ENCODE measurements at places on chromosomes 5 and 9. TPM values are rescaled to one million over a fixed set of nuclear protein-coding genes. Genes with fewer than 3 reads are reported as not detected.

Gene CSF1R
- 26.4 TPM for total RNA-seq

Gene NSMF
- 1.7 TPM for total RNA-seq

DNA sequence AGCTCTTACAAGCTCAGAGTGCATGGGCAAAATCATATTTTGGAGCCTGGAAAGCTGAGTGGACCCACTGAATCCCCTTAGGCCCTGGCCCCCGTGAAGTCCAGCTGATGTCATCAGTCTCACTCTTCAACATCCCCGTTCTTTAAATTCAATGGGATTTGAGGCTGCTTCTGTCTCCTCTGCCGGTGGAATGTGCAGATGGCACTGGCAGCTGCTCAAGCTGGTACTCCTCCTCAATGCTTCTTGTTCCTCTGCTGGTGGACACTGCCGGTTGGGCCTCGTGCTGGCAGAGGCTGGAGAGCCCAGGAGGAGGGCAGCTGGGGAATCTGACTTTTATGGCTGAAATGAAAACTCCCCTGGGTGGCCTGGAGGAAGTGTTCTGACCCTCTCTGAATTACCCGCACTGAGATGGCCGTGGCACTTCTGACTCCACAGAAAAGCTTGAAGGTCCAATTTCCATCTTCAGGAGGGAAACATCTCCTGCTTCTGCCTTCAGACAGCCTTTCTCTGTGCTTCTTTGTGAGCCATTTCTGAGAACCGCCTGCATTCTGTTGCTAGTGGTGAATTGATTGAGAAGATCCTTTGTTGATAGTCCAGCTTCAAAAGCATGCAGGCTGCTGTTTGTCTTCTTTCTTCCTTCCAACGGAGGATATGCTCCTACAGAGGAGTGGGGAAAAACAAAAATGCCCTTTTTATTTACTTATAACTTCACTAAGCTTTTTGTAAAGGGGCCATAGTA lies 298.9 kb downstream of the TMEM38B start:
- H3K36me3 ChIP-seq, result no peaks in the 10 kb centered on the region
- no peak for DNase-seq
- H3K27me3 ChIP-seq, result no peaks in the 10 kb centered on the region
- H3K27ac ChIP-seq, result no peak overlapping the region
- no peak overlapping the region for H3K4me3 ChIP-seq

Gene CCNO
- total RNA-seq, result not detected

Gene CCL27
- total RNA-seq, result not detected

Gene FRRS1L
- total RNA-seq, result 0.51 TPM

Gene SYK
- total RNA-seq, result 15.4 TPM

Gene NKD2
- 0.09 TPM for total RNA-seq

GRCh38 chr5:135269931-135270421 lies 129.1 kb downstream of the MACROH2A1 start:
- no peak overlapping the region for H3K27ac ChIP-seq
- H3K27me3 ChIP-seq, result no peaks in the 10 kb centered on the region
- no peaks in the 10 kb centered on the region for H3K36me3 ChIP-seq
- H3K4me1 ChIP-seq, result no peaks in the 10 kb centered on the region

GRCh38 chr9:124342776-124343485 lies 72.3 kb downstream of the PSMB7 start:
- H3K4me3 ChIP-seq, result no peak overlapping the region
- peak overlapping the region; percentile 10 for H3K27ac ChIP-seq
- H3K27me3 ChIP-seq, result no peaks in the 10 kb centered on the region
- no peaks in the 10 kb centered on the region for H3K4me1 ChIP-seq
- DNase-seq, result no peak

GRCh38 chr5:1508659-1509290 lies 15.0 kb downstream of the LPCAT1 start:
- no peak overlapping the region for H3K27ac ChIP-seq
- H3K27me3 ChIP-seq, result no peaks in the 10 kb centered on the region
- DNase-seq, result no peak
- peaks cover 1% of the 10 kb centered on the region for H3K36me3 ChIP-seq
- H3K4me3 ChIP-seq, result no peak overlapping the region
- no peaks in the 10 kb centered on the region for H3K4me1 ChIP-seq

GRCh38 chr5:77645158-77645994 lies 6.9 kb upstream of the OTP start:
- no peak overlapping the region for H3K27ac ChIP-seq
- peaks cover 28% of the 10 kb centered on the region for H3K27me3 ChIP-seq
- DNase-seq, result peak; percentile 60
- H3K36me3 ChIP-seq, result no peaks in the 10 kb centered on the region
- peaks cover 17% of the 10 kb centered on the region for H3K4me1 ChIP-seq

GRCh38 chr9:131671133-131671520 lies 68.7 kb downstream of the RAPGEF1 start:
- H3K27me3 ChIP-seq, result no peaks in the 10 kb centered on the region
- H3K27ac ChIP-seq, result peak overlapping the region; percentile 14
- peaks cover 14% of the 10 kb centered on the region for H3K4me1 ChIP-seq
- no peaks in the 10 kb centered on the region for H3K36me3 ChIP-seq

- no peaks in the 10 kb centered on the region for H3K4me1 ChIP-seq
- no peak for DNase-seq
- no peak overlapping the region for H3K27ac ChIP-seq
- no peak overlapping the region for H3K4me3 ChIP-seq
- no peaks in the 10 kb centered on the region for H3K27me3 ChIP-seq
- H3K36me3 ChIP-seq, result no peaks in the 10 kb centered on the region
Observed at GRCh38 chr5:53590759-53591158, 30.3 kb downstream of the NDUFS4 start.

- H3K27ac ChIP-seq, result no peak overlapping the region
- no peak overlapping the region for H3K4me3 ChIP-seq
- no peaks in the 10 kb centered on the region for H3K36me3 ChIP-seq
- no peak for DNase-seq
Observed at GRCh38 chr5:73641811-73642210, 15.8 kb downstream of the ARHGEF28 start.

GRCh38 chr5:141940695-141941271 lies 17.1 kb downstream of the DELE1 start:
- H3K27ac ChIP-seq, result no peak overlapping the region
- H3K4me1 ChIP-seq, result peaks cover 17% of the 10 kb centered on the region
- no peaks in the 10 kb centered on the region for H3K27me3 ChIP-seq
- peaks cover 27% of the 10 kb centered on the region for H3K36me3 ChIP-seq

GRCh38 chr9:127349483-127350113 lies 47.4 kb upstream of the SLC2A8 start:
- no peak overlapping the region for H3K27ac ChIP-seq
- no peak for DNase-seq
- no peak overlapping the region for H3K4me3 ChIP-seq
- peaks cover 2% of the 10 kb centered on the region for H3K36me3 ChIP-seq
- H3K4me1 ChIP-seq, result no peaks in the 10 kb centered on the region

DNA sequence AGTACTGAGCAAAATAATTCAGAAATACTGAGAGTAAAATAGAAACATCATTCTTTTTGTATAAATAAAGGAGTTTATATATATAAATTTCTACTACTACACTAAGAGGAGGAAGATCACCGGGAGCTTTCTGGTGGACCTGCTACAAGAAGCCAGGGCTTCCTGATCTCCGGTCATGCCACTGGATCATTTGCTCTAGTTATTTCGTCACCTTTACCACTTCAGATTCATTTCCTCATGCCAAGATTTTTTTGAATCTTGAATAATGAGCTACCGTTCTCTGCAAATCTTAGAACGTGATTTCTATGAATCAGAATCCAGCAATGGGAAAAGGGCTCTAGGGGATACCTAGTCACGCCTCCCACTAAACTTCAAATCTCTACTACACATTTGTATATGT lies 51.9 kb upstream of the TBC1D9B start:
- H3K27me3 ChIP-seq, result no peaks in the 10 kb centered on the region
- peak overlapping the region; percentile 33 for H3K27ac ChIP-seq
- no peak for DNase-seq
- peaks cover 9% of the 10 kb centered on the region for H3K4me1 ChIP-seq
- H3K4me3 ChIP-seq, result no peak overlapping the region

Gene C9orf153
- 0.42 TPM for total RNA-seq

Gene PCDHB3
- 0.08 TPM for total RNA-seq

DNA sequence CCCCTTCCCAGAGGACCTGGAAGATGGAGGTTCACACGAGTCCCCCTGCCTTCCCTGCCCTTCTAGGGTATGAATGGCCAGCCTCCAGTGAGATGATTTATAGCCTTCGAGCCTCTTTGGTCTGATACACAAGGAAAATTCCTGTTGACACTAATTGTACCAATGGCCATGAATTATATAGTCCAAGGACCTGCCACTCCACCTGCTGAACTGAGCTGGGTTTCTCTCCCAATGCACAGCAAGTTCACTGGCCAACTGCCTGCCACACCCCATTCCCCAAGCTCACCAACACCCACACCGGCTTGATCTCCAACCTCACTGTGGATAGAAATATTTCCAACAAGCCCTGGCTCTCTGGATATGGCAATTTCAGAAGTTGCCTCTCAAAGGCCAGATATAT lies 9.3 kb upstream of the ADRA1B start:
- DNase-seq, result no peak
- H3K4me3 ChIP-seq, result no peak overlapping the region
- peaks cover 1% of the 10 kb centered on the region for H3K4me1 ChIP-seq
- H3K27me3 ChIP-seq, result no peaks in the 10 kb centered on the region

DNA sequence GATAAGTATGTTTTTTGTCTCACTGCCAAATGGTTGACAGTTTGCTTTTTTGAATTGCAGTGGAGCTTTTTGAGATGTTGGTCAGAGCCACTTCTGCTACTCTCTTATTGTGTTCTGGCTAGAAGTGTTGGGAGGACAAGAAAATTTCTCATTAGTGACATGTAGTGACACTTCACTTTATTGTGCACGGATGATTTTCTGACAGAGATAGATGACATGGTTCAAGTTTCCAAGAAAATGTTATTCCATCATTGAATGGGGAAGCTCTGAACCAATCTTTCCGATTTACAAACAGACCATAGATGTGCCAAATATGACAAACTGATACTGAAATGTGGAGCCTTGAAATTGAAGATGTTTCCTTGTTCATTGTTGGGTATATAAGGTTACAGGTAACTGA lies 558.9 kb upstream of the WWC1 start:
- no peaks in the 10 kb centered on the region for H3K36me3 ChIP-seq
- H3K27ac ChIP-seq, result no peak overlapping the region
- H3K4me3 ChIP-seq, result no peak overlapping the region
- no peaks in the 10 kb centered on the region for H3K27me3 ChIP-seq

Gene PRR7
- total RNA-seq, result 0.37 TPM

Gene SPINK6
- not detected for total RNA-seq

Gene FOXD4L5
- 0.42 TPM for total RNA-seq

Gene CDH10
- total RNA-seq, result not detected

Gene PCDHB5
- 0.42 TPM for total RNA-seq

GRCh38 chr5:114412510-114413171 lies 50.8 kb downstream of the KCNN2 start:
- DNase-seq, result no peak
- no peak overlapping the region for H3K4me3 ChIP-seq
- H3K4me1 ChIP-seq, result peaks cover 80% of the 10 kb centered on the region
- no peak overlapping the region for H3K27ac ChIP-seq

GRCh38 chr9:127308652-127309434 lies 44.3 kb downstream of the GARNL3 start:
- no peak overlapping the region for H3K4me3 ChIP-seq
- no peaks in the 10 kb centered on the region for H3K36me3 ChIP-seq
- peak overlapping the region; percentile 97 for H3K27ac ChIP-seq

- H3K4me3 ChIP-seq, result no peak overlapping the region
- DNase-seq, result no peak
- no peak overlapping the region for H3K27ac ChIP-seq
- H3K4me1 ChIP-seq, result no peaks in the 10 kb centered on the region
Observed at GRCh38 chr5:40268088-40268487, 411.6 kb upstream of the PTGER4 start.

GRCh38 chr9:114445616-114446015 lies 57.8 kb upstream of the AKNA start:
- no peak for DNase-seq
- H3K4me3 ChIP-seq, result no peak overlapping the region
- H3K27ac ChIP-seq, result no peak overlapping the region
- no peaks in the 10 kb centered on the region for H3K27me3 ChIP-seq
- H3K4me1 ChIP-seq, result no peaks in the 10 kb centered on the region

GRCh38 chr5:56833325-56833724 lies 18.0 kb downstream of the MAP3K1 start:
- H3K4me3 ChIP-seq, result no peak overlapping the region
- H3K27me3 ChIP-seq, result no peaks in the 10 kb centered on the region
- no peaks in the 10 kb centered on the region for H3K36me3 ChIP-seq
- no peak overlapping the region for H3K27ac ChIP-seq
- peaks cover 33% of the 10 kb centered on the region for H3K4me1 ChIP-seq
- no peak for DNase-seq
